ENCODE measurements at places on chromosomes 3 and 15. TPM values are rescaled to one million over a fixed set of nuclear protein-coding genes. Genes with fewer than 3 reads are reported as not detected.

- H3K27ac ChIP-seq: no peak overlapping the region
- no peaks in the 10 kb centered on the region for H3K27me3 ChIP-seq
- H3K4me3 ChIP-seq: no peak overlapping the region
- H3K4me1 ChIP-seq: no peaks in the 10 kb centered on the region
- H3K36me3 ChIP-seq: no peaks in the 10 kb centered on the region
Measured at GRCh38 chr3:24648063-24648462, 153.4 kb upstream of the THRB start.

DNA sequence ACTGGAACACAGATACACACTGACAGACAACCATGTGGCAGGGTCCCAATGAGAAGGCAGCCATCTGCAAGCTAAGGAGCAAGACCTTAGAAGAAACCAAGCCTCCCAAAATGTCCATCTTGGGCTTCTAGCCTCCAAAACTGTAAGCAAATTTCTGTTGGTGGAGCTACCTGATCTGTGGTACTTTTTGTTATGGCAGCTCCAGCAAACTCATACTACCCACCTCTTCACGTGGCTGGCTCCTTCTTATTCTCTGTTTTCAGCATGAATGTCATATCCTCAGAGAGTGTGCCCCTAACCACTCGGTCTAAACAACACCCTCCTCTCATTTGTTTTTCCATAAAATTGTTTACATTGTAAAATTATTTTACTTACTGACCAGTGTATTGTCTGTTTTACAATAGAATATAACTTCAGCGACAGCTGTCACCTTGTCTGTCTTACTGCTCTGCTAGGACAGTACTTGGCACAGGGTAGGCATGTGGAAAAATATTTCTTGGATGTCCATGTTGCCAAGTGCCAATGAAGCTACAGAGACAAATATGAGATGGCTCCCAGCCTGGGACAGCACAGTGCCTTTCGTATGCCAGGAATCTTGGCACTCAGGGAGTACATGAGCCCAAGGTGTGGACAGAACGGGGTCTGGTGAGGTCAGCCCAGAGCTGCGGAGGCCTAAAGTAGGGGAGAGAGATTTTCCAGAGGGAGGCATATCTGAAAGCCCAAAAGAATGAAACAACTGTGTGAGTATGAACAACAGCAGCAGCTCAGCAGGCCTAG lies 17.4 kb upstream of the SLC25A36 start:
- H3K27me3 ChIP-seq: no peaks in the 10 kb centered on the region
- H3K4me1 ChIP-seq: peaks cover 3% of the 10 kb centered on the region
- no peaks in the 10 kb centered on the region for H3K36me3 ChIP-seq
- H3K4me3 ChIP-seq: no peak overlapping the region
- no peak overlapping the region for H3K27ac ChIP-seq
- DNase-seq: no peak

DNA sequence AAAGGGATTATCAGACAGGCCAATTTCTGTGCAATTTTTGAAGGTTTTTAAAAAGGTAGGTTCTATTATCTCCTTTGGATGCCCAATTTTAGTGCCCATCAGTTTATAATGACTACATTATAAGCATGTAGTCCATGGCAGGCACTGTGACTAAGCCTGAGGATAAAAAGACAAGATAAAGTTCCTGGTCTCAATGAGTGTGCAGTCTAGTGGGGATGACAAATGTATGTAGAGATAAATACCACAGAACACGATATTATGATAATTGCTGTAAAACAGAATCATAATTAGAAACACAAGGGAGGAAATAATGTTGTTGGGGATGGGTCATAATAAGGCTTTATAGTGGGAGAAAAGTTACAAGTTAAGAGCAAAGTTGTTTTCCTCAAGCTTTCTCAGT lies 163.1 kb downstream of the ZNF385D start:
- H3K4me1 ChIP-seq: no peaks in the 10 kb centered on the region
- no peak overlapping the region for H3K4me3 ChIP-seq
- no peaks in the 10 kb centered on the region for H3K27me3 ChIP-seq
- no peak overlapping the region for H3K27ac ChIP-seq
- no peak for DNase-seq

GRCh38 chr3:182855076-182855475 lies 61.8 kb downstream of the ATP11B start:
- H3K36me3 ChIP-seq: no peaks in the 10 kb centered on the region
- DNase-seq: no peak
- H3K27ac ChIP-seq: no peak overlapping the region
- no peaks in the 10 kb centered on the region for H3K4me1 ChIP-seq
- no peaks in the 10 kb centered on the region for H3K27me3 ChIP-seq

- no peaks in the 10 kb centered on the region for H3K4me1 ChIP-seq
- no peak overlapping the region for H3K27ac ChIP-seq
- H3K27me3 ChIP-seq: no peaks in the 10 kb centered on the region
- no peaks in the 10 kb centered on the region for H3K36me3 ChIP-seq
Measured at GRCh38 chr3:64259636-64260035, 34.4 kb upstream of the PRICKLE2 start.

ISL2 gene
- 0.32 TPM for polyA plus RNA-seq

GRCh38 chr15:60633426-60633968 lies 154.6 kb upstream of the ICE2 start:
- peaks cover 2% of the 10 kb centered on the region for H3K4me1 ChIP-seq
- no peak overlapping the region for H3K4me3 ChIP-seq
- H3K36me3 ChIP-seq: no peaks in the 10 kb centered on the region
- no peaks in the 10 kb centered on the region for H3K27me3 ChIP-seq
- no peak for DNase-seq

DNA sequence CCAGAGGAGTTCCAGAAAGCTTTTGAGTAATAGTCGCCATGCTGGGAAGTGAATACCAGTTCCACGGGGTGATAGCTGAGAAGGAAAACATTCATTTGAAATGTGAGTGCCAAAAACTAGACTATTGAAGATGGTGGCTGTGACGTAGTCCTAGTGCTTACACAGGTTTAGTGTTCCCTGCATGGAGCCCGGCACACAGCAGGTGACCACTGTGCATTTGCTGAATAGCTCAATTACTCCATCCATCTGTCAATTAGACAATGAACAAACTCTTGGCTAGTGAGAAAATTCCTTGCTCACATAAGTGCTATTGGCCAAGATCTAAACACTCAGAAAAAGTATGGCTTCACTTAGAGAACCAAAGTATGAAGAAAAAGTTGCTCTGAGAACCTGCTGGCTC lies 448.1 kb upstream of the WNT5A start:
- H3K27ac ChIP-seq: no peak overlapping the region
- no peaks in the 10 kb centered on the region for H3K36me3 ChIP-seq
- DNase-seq: no peak

DNA sequence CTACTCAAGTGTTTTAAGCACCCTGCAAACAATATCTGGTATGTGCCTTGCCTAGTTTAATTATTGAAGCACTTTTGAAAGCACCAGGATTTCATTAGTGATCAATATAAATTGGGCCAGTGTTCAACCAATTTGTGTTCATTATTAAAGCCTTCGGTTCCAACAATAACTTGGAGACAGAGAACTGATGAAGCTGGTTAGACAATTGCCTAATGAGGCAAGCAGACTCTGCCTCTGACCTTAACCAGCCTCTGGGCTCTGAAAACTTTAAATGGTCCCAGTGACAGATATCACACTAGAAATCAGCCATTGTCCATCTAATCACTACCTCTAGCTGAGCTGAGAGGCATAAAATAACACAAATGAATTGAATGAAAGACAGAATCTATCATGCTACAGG lies 139.9 kb upstream of the CNTN6 start:
- H3K27ac ChIP-seq: no peak overlapping the region
- no peak overlapping the region for H3K4me3 ChIP-seq
- no peak for DNase-seq
- H3K36me3 ChIP-seq: no peaks in the 10 kb centered on the region
- no peaks in the 10 kb centered on the region for H3K4me1 ChIP-seq

- no peaks in the 10 kb centered on the region for H3K36me3 ChIP-seq
- no peak for DNase-seq
- H3K27ac ChIP-seq: no peak overlapping the region
- no peak overlapping the region for H3K4me3 ChIP-seq
Measured at GRCh38 chr3:53941184-53941583, 49.5 kb upstream of the SELENOK start.

DNA sequence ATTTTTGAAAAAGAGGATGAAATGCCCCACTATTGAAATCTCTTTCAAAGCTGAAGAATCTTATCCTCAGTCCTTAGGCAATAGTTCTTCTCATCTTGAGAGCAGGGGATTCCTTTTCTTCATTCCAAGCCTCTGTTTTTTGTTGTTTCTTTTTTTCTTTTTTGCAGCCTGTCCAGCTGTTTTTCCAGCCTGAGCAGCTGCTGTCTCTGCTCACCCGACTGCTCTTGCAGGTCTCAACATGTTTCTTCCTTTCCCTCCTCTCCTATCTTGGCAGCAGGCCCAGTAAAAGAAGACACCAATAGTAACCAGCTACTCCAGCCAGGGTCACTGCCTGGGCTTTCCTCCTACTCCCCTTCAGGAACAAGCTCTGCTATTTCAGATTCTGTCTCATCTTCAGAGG lies 23.8 kb downstream of the MEX3B start:
- no peak overlapping the region for H3K4me3 ChIP-seq

COL8A1 gene
- 0.21 TPM for polyA plus RNA-seq

GRCh38 chr3:62149962-62150361 lies 223.4 kb downstream of the FEZF2 start:
- H3K27ac ChIP-seq: no peak overlapping the region
- DNase-seq: no peak
- H3K36me3 ChIP-seq: no peaks in the 10 kb centered on the region
- H3K27me3 ChIP-seq: no peaks in the 10 kb centered on the region

DNA sequence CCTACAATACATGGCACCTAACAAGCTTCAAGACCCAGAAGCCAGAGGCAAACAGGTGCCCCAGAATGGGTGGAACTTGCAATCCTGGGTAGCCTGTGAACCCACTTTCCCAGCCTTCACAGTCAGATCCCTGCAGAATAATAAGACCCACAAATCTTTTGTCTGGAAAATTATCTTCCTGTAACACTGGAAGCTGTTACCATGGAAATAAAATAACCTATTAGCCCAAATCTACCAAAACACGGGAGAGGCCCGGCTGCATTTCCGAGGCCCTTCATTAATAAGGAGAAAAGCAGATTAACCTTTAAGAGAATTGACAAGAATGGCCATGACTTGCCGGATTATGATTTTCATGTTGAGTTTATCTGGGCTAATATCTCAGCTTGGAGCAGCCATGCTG lies 256.1 kb upstream of the PROK2 start:
- no peak overlapping the region for H3K4me3 ChIP-seq
- no peaks in the 10 kb centered on the region for H3K4me1 ChIP-seq
- H3K36me3 ChIP-seq: no peaks in the 10 kb centered on the region
- no peak overlapping the region for H3K27ac ChIP-seq

RAB6B gene
- polyA plus RNA-seq: 7.9 TPM

GRCh38 chr15:39804026-39804425 lies 21.4 kb upstream of the FSIP1 start:
- no peak overlapping the region for H3K27ac ChIP-seq
- no peaks in the 10 kb centered on the region for H3K27me3 ChIP-seq
- peaks cover 12% of the 10 kb centered on the region for H3K36me3 ChIP-seq
- H3K4me1 ChIP-seq: peaks cover 12% of the 10 kb centered on the region
- no peak for DNase-seq
- no peak overlapping the region for H3K4me3 ChIP-seq

DNA sequence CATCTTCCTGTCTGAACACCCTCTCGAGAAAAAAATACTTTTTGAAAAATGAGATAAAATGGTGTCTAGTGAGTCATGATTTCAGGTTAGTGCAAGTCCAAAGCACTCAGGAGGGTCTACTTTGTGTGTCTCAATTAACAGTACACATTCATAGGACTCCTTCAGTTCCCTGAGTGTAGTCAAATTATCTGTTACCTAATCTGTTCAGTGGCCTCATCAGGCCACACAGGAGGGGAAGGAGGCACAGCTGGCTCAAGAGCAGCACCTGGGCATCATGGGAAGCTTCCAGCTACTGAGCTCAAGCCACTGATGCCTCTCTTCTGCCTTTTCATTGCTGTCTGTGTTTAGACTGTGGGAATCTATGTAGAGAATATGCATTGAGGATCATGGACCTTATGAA lies 341.4 kb upstream of the SGO1 start:
- H3K27ac ChIP-seq: no peak overlapping the region
- no peaks in the 10 kb centered on the region for H3K27me3 ChIP-seq
- H3K4me1 ChIP-seq: no peaks in the 10 kb centered on the region
- H3K4me3 ChIP-seq: no peak overlapping the region
- no peak for DNase-seq

PROK2 gene
- polyA plus RNA-seq: 0.24 TPM

DNA sequence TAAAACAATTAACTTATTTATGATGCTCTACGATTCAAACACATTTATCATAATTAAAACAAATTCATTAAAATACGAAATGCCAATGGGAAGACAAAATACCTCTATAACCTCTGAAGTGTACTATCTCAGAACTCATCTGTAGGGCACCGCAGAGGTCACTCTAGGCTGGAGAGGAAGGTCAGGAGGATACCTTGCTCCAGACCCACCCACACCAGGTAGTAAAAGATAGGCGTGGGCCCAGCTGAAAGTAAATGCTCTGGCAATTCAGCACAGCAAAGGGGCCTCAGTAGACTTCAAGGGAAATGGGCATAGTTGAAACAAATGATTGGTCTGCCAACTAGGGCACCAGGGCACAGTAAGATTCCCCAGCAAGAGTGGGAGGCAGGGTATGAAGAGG lies 26.0 kb upstream of the SPPL2A start:
- no peak overlapping the region for H3K27ac ChIP-seq
- H3K27me3 ChIP-seq: no peaks in the 10 kb centered on the region
- no peaks in the 10 kb centered on the region for H3K36me3 ChIP-seq
- no peak for DNase-seq
- no peak overlapping the region for H3K4me3 ChIP-seq
- H3K4me1 ChIP-seq: no peaks in the 10 kb centered on the region

- no peak overlapping the region for H3K27ac ChIP-seq
- H3K36me3 ChIP-seq: no peaks in the 10 kb centered on the region
- DNase-seq: no peak
- no peaks in the 10 kb centered on the region for H3K4me1 ChIP-seq
Measured at GRCh38 chr15:82737975-82738374, 28.3 kb upstream of the AP3B2 start.

GRCh38 chr3:197030379-197031314 lies 1.0 kb upstream of the MELTF start:
- no peak overlapping the region for H3K27ac ChIP-seq
- H3K36me3 ChIP-seq: no peaks in the 10 kb centered on the region
- H3K4me3 ChIP-seq: no peak overlapping the region
- peaks cover 9% of the 10 kb centered on the region for H3K27me3 ChIP-seq

DPPA2 gene
- 6.6 TPM for polyA plus RNA-seq

GRCh38 chr15:57387564-57388076 lies 11.3 kb downstream of the CGNL1 start:
- DNase-seq: no peak
- H3K4me3 ChIP-seq: peak overlapping the region; percentile 56
- peak overlapping the region; percentile 68 for H3K27ac ChIP-seq
- peaks cover 12% of the 10 kb centered on the region for H3K4me1 ChIP-seq
